ENCODE measurements at places on chromosomes 4 and X. TPM values are rescaled to one million over a fixed set of nuclear protein-coding genes. Genes with fewer than 3 reads are reported as not detected.

- DNase-seq, result no peak
Observed at GRCh38 chr4:77155631-77156452, 1.2 kb upstream of the CCNG2 start.

- DNase-seq, result no peak
Observed at GRCh38 chrX:103536071-103536470, 16.8 kb upstream of the RAB40A start.

GRCh38 chr4:1401409-1402020, 4.7 kb downstream of the NKX1-1 start:
- DNase-seq, result no peak

DNA sequence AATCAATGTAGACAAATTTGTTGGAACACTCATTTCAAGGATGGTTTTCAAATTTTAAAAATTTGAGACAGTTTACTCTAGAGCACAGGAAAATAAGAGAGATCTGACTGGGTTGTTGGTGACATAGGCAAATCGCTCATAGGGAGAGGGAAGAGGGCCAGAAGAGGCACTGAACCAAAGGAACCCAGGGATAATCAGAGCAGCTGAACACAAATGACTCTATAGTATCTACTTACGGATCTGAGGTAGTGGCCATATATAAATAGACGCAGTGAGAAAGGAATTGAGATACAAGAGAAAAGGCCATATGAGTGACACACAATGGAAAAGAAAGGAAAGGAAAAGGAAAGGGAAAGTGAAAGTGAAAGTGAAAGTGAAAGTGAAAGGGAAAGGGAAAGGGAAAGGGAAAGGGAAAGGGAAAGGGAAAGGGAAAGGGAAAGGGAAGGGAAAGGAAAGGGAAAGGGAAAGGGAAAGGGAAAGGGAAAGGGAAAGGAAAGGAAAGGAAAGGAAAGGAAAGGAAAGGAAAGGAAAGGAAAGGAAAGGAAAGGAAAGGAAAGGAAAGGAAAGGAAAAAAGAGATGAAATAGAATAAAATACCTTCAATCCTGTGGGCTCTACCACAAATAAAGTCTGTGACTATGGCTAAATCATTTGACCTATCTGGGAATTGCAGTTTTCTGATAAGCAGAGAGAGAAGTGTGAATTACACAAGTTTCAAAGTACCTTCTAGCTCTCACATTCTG, 759.2 kb downstream of the DMD start:
- DNase-seq, result no peak

DNA sequence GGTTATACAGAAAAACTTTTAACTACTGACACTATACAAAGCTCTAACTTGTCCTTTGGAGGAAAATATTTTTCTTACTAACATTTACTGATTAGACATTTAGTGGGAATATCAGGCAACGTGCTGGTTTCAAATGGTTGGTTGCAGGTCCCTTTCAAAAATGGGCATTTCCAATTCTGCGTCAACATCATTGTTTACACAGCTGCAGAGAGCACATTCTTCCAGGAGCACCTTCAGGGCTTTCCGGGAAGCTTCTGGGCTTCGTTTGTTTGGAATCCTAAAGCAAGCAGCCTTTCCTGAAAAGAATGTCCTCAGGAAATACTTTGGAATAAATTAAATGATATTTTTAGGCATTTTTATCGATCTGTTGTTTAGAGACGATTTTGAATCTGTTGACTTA, 289.7 kb downstream of the TRIML1 start:
- DNase-seq, result peak; percentile 94

DNA sequence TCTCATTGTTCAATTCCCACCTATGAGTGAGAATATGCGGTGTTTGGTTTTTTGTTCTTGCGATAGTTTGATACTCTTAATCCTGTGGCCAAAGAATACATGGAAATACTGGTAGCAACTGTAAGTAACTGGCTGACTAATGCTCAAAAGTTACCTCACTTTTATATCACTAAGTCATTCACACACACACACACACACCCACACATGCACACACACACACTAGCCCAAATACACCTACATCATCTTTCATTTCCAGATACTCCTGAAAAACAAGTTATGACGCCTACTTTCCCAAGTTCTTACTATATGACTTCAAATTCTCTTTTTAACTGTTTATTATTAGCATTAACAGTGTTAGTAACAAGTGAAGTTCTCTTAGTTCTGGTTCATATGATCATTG, 101.3 kb downstream of the DCHS2 start:
- no peak for DNase-seq

DNA sequence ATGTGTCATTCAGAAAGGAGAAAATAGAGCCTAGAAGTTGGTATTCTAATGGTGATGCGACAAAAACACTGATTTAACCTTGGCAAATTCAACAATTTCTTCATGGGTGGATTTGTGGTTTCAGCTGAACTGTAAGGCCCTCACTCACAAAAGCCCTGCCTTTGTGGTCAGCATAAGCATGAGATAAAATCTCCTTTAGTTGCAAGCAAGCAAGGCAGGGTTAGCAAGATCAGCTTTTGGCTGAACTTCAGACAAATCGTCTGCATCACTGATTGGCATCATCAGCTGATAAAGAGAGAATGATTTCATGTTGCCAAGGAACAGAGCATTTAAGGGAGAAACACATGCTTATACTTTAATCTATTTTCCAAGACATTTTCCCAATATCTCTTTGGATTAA, 2582.2 kb downstream of the PCDH7 start:
- no peak for DNase-seq

- DNase-seq, result no peak
Observed at GRCh38 chrX:41352329-41352838, 18.4 kb downstream of the DDX3X start.

DNA sequence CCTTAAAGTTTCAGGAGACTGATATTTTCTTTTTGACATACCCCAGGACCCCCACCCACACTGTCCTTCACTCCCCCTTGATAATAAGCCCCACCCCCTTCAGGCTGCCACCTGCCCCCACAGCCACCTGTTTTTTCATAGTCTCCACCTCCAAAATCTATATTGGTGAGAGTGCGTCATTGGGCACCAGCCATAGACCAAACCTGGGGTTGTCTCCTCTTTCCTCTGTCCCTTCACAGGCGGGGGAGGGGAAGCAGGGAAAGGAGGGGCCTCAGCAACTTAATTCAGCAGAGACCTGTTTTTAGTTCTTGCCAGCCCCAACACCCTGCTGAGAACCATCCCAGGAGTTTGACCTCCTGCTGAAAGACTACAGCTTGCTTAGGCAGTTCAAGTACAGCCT, 1.1 kb downstream of the ARHGAP36 start:
- no peak for DNase-seq

DNA sequence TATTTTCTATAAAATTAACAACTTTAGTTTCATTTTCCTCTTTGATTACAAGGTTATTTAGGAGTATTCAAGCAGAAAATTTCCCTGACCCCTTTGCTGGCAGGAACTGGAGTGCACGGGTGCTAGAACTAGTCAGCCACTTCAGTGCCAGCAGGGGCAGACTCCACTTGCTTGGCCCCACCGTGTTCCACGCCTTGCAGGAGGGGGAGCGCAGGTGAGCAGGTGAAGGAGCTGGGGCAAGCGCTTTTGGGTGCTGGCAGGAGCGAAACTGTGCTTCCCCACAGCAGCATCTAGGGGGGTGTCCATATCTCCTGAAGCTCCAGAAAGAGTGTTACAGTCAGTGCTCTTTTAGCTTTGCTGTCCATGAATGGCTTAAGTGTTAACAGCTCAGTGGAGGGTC, 45.5 kb downstream of the MID2 start:
- no peak for DNase-seq

- no peak for DNase-seq
Observed at GRCh38 chr4:110487873-110488272, 11.9 kb downstream of the ENPEP start.

DNA sequence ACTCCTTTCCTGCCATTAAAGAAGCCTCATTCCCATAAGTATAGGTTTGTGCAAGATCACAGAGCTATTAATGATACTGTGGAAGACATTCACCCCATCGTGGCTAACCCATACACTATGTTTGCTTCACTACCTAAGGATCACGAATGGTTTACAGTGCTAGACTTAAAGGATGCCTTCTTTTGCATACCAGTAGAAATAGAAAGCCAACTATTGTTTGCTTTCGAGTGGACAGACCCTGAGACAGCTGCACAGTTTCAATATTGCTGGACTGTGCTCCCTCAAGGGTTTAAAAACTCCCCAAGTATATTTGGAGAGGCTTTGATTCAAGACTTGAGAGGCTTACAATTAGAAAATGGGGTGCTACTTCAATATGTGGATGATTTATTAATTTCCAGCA, 16.0 kb upstream of the PAPSS1 start:
- no peak for DNase-seq

PAGE5 gene
- 18.9 TPM for total RNA-seq

PFKFB1 gene
- not detected for total RNA-seq

CNOT6L gene
- total RNA-seq, result 3.1 TPM

FABP2 gene
- total RNA-seq, result not detected

MSMO1 gene
- total RNA-seq, result 75.8 TPM

ASB12 gene
- total RNA-seq, result not detected

SSX4B gene
- total RNA-seq, result 0.42 TPM

ESX1 gene
- 0.24 TPM for total RNA-seq

AMBN gene
- total RNA-seq, result 0.13 TPM

GAGE2A gene
- 61.3 TPM for total RNA-seq

Measured in SK-MEL-5 (cell line).